Mesenteric fat pad (tissue), 1 donor: ENCODE measurements at places on chromosomes 5 and 9.
A peak's percentile ranks its signal among the peaks of the same experiment; 100 is the strongest.

DNA sequence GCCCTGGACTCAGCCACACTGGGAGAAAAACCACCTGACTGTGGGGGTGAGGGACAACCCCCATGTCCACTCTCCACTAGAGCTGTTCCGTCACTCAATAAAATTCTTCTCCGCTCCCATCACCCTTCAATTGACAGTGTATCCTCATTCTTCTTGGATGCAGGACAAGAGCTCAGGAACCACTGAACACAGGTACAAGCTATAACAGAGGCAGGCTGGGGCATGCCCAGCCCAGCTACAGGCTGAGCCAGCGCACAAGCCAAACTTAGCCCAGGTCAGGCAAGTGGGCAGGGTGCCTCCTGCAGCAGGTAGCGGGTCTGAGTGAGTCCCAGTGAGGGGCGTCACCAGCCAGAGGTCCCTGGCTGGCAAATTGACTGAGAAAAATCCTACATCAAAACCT, 183.4 kb downstream of the HINT1 start:
- no peak for DNase-seq

DNA sequence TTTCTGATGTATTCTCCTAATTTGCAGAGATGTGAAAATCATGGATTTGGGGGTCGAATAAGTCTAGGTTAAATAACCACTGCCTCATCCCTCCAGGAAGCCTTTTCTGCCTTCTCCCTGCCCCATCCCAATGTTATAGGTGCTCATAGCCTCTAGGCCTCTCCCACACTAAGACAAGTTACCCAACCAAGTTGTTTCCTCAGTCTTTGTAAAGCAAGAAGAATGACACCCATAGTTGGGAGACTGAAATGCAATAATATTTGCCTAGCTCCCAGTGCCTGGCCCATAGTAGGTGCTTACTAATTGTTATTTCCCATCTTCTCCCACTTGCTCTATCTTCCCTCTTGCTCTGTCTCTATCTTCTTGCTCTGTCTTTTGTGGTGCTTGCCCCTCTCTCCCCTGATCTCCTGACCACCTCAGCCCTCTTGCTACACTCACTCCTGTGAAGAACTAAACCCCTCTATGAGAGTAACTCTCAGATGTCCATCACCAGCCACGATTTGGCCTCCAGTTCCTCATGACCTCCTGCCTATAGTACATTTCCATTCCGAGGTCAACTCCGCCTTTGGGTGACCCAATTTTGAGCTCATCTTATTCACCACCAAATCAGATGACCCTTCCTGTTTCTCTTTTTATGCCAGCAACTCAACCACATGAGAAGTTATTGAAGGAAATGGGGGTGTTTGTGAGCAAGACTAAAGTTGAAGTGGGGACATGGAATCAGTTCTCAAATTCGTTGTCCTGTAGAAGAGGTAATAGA, 7.0 kb downstream of the AFAP1L1 start:
- no peak for DNase-seq

- DNase-seq = no peak
These were observed 105.0 kb downstream of the DTWD2 start for GRCh38 chr5:118883362-118883761.

DNA sequence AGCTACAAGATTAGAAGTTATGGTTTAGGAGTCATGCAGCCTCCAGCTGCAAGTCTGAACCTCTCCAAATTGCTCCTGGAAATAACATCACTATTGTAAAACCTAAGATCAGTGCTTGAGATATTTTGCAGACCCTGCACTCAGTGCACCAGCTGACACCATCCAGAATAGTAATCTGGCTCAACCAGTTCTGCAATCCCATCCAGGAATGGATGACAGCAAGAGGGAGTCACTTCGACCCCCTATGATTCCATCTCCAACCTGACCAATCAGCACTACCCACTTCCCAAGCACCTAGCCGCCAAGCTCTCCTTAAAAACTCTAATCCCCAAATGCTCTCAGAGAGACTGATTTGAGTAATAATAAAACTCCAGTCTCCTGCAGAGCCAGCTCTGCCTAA, 37.9 kb upstream of the NR4A3 start:
- no peak for DNase-seq

- DNase-seq = peak; percentile 95
These were observed 10.6 kb upstream of the CXXC5 start for GRCh38 chr5:139637438-139638089.
